ENCODE measurements at places on chromosomes 5 and 9.

DNA sequence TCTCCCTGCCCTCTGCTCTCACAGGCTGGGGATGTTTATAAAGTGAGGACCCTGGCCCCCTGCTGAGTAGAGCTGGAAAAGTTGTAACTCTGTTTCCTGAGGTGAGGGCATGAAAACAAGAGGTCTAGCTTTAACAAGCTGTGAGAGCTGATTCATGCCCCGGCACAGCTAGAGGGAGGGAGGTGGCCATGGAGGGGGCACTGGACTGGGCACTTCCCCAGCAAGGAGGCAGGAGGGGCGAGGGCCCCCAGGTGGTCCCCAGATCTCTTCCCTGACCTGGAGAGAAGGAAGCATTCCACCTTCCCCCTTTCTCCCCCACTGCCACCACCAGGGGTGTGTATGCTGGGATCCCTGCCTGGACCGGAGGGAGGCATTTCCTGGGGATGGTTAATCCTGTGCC, at the start of gene MSMP:
TSS of gene MSMP (minus strand) at position 13 of the 400 bp plus-strand sequence. CDS start 147 bp downstream, outside the sequence.
- DNase-seq = no peak

GRCh38 chr9:134384811-134385479, 58.7 kb downstream of the RXRA start:
- DNase-seq = peak; percentile 82

- no peak for DNase-seq
Observed at GRCh38 chr5:87751824-87752223, 339.1 kb upstream of the CCNH start.

DNA sequence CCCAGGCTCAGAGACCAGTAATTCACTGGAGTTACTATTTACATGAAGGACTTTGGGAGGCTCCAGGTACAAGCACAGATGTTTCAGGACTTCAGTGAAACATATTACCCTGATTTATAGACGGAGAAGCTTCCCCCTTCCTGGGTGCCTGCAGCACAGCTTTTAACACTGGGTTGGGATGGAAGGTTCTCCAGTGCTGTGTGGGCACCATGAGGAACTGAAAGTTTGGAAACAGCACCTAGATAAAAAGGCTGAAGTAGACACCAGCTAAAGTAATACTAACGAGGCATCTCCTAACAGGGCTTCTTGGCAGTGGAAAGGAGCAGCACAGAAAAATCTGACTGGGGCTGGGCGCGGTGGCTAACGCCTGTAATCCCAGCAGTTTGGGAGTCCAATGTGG, 70.7 kb downstream of the GCNT1 start:
- DNase-seq = no peak

- no peak for DNase-seq
Observed at GRCh38 chr5:351921-352245, 30.4 kb downstream of the AHRR start.

GRCh38 chr9:32899761-32900160, 101.7 kb downstream of the APTX start:
- no peak for DNase-seq

DNA sequence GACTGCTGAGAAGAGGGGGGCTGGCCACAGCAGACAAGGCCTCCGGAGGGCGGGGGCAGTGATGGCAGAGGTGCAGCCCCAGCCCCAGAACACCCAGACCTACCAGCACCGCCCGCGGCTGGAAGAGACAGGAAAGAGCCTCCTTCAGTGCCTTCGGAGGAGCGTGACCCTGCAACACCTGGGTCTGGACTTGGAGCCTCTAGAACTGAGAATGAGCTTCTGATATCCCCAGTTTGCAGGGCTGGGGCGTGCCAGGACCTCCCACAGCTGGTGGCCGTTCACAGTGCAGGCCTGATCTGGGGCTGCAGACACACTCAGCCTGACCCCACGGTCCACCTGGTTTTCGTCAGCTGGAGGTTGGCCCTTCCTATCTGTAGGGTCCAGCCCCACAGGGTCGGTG, 9.1 kb downstream of the LCN10 start:
- DNase-seq = no peak

DNA sequence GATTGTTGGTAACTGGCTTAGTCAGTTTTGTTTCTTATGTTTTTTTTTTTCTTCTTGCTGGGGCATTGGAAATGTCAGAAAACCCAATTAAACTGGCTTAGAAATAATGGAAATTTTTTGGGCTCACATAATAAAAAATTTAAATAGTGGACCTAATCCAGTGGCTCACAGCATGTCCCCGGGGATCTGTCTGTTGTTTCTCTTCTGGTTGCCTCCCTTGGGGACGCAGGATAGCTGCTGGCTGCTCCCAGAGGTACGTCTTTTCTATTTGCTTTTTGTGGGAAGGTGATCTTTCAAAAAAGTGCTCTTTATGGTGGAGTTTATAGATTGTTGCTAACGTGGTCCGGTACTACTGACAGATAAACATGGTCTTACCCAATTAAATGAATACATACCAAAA, 52.2 kb downstream of the LMNB1 start:
- DNase-seq = no peak

DNA sequence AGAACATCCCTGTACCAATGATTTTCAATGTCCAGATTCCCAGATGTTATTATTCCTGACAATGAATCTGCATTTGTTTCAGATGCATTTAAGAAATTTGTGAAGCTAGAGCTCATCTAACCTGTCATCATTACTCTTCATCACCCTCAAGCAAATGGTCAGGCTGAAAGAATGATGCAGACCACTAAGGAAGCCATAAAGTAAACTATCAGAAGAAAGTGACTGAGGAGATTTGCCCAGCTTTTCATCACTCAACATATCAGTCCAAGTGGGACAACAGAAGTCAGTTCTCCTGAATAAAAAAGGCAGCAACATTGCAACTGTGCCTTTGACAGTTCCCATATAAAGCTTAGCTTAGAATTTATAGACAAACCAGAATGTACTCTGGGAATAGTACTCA, 419.9 kb downstream of the PDE4D start:
- DNase-seq = no peak

DNA sequence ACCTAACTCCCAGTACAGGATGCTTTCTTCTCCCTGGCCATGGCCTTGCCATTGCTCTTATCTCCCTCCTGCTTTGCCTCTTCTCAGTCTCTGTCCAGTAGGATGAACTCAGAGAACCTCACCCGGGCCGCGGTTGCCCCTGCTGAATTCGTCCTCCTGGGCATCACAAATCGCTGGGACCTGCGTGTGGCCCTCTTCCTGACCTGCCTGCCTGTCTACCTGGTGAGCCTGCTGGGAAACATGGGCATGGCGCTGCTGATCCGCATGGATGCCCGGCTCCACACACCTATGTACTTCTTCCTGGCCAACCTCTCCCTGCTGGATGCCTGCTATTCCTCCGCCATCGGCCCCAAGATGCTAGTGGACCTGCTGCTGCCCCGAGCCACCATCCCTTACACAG, at the start of gene OR5C1:
TSS of gene OR5C1 (plus strand) at position 103 of the 400 bp plus-strand sequence. CDS start at position 103, 0 bp downstream.
- no peak for DNase-seq
